Fibroblast of skin of back (primary cell): ENCODE measurements at places on chromosomes 1 and 21.

DNA sequence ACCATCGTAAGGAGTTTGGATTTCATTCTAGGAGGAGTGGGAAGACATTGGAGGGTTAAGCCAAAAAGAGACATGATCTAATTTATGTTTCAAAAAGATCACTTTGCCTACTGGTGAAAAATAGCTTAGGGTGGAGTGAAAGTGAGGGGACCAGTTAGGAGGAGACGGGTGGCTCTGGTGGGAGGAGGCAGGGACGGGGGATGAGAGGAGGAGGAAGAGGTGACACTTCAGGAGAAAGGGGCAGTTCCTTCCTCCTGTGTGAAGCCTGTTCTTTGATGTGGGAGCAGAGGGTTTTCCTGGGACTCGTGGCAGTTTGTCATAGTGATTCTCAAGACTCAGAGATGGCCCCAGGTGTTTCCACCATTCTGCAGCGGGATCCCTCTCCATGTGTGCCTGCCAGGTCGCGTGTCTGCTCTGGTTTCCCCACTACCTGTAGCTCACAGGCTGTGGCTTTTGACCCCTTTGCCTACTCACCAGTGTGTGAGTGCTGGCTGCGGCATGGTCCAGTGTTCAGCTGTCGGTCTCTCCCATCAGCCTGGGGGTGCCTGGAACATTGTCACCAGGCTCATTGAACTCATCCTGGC lies 102.4 kb downstream of the CNIH3 start:
- no peak for DNase-seq

- peak; percentile 52 for DNase-seq
Measured at GRCh38 chr1:54336116-54336515, 70.1 kb downstream of the SSBP3 start.

DNA sequence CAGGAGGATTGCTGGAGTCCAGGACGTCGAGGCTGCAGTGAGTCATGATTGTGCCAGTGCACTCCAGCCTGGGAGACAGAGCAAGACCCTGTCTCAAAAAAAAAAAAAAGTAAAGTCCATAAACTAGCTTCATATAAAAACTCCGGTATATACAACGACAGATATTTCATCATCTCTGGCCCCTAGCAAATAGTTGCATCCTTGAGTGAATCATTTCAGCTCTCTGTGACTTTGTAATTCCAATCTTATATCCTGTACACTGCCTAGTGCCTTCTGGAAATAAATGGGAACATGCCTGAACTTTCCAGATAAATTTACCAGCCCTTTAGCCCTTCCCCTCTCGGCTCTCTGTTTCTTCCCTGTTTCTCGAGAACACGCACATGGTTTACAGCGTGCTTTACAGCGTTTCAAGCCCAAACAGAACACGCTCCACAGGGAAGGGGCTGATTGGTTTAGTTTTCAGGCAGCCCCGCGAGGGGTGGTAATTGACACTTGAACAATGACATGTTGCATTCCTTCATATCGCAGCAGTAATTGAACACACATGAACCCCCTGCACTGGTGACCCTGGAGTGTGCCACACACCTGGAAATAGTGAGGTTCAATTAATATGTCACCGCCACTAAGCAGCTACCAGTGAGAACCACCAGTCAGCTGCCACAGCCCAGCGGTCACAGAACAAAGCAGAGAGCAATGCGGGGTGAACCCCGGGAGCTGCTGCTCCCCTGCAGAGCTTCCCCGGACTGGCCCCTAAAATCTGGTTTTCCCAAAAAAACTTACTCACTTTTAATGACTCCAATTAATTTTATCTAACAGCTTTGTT lies 35.7 kb upstream of the SIM2 start:
- DNase-seq, result peak; percentile 47

DNA sequence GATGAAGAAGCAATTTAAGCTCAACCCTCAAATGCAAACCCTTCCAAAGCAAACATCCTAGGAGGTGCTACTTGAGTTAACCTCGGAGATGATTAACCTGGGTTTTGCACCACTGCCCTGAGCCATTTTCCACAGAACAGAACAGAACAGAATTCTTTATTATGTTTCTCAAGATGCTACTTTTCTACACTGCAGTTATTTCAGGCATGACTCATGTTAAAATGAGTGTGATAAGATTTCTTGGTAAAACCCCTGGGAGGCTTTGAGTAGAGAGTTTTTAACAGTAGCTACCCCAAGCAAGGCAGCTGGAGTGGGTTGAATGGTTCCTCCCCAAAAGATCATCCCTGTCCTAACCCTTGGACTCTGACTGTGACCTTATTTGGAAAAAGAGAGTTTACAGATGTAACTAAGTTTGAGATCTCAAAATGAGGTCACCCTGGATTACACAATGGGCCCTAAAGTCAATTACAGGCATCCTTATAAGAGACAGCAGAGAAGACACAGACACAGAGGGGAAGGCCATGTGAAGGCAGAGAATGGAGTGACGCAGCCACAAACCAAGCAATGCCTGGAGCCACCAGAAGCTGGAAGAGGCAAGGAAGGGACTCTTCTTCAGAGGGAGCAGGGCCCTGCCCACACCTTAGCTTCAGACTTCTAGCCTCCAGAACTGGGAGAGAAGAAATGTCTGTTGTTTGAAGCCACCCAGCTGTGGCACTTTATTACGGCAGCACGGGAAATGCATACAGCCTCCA lies 153.4 kb downstream of the ETS2 start:
- peak; percentile 87 for DNase-seq
